HuH-7.5 (cell line): ENCODE measurements at places on chromosomes 4 and X.

DNA sequence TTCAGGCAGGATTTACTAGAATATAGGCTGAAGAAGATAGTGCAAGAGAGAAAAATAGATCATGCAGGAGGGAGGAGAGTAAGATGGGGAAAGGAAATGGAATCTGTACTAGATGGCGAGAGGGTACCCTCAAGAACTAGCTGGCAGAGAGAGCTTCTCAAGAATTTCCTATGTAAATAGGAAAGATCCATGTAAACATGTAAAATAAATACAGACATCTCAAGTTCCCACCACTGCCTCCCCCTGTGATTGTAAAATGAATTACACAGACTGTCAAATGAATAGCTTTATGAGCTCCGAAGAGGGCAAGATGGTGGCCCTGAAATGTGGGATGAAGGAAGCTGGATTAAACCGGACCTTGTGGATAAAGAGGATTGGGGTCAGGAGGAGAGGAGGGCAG lies 178.0 kb downstream of the PALLD start:
- DNase-seq: no peak

DNA sequence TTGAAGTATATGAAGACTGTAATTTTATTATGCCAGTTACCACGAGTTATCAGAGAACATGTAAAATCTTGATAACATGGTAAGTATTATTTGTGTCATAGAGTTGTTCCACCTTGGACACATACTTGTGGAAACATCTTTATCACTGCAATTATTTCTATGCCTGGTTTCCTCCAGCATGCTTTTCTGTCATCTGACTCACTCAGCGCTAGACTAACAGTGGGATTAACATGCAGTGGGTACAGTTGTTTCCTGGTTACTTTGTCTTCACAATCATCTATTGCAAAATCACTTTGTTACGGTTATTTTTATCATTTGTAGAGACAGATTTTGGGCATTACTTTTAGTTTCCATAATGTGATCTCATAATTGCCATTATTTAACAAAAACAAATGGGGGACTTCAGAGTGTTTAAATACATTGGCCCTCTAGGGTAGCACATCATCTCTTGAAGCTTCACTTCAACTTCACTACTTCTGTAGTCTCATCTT lies at the start of gene STATH:
TSS of gene STATH (plus strand) at position 441 of the 491 bp plus-strand sequence. CDS start 2,472 bp downstream, outside the sequence.
- no peak for DNase-seq

DNA sequence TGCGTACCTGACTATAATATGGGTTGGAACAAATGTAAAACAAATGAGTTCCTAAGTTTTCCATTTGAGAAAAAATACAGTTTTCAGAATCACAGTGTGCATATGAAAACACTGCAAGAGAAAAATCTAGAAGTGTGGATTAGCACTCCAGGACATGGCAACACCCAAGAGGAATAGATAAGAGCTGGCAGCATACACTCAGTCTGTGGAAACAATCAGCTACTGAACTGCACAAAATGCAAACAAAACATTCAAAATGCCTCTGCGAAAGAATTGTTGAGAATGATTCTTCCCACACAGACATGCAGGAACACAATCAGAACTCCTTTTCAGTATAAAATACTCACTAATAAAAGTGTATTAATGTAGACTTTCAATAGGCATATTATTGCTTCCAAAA lies 39.9 kb downstream of the ATP8A1 start:
- no peak for DNase-seq

DNA sequence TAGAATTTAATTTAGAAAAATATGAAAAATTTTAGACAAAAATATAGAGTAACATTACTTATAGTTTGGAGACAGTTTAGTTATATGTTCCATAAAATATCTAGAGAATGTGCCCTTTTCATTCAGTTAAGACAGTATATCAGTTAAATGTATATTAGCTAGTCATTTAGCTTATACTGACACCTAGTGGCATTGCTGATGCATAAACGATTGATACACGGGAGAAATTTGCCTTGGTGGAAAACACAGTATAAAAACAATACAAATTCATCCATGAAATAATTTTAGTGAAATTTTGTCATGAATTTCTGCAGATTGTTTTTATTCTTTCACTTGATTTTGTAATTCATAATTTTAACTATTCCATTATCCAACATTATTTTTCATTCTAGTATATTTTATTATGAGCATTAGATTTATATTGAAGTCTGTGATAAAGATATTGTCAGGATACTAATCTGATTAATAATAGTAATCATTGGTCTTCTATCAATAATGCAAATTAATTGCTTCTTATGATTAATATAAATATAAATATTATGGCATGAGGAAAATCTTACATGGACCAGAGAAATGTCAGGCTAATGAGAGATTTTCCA lies 219.0 kb downstream of the TLL1 start:
- DNase-seq: peak; percentile 4

GRCh38 chr4:188374871-188375270 lies 235.6 kb downstream of the TRIML1 start:
- no peak for DNase-seq

DNA sequence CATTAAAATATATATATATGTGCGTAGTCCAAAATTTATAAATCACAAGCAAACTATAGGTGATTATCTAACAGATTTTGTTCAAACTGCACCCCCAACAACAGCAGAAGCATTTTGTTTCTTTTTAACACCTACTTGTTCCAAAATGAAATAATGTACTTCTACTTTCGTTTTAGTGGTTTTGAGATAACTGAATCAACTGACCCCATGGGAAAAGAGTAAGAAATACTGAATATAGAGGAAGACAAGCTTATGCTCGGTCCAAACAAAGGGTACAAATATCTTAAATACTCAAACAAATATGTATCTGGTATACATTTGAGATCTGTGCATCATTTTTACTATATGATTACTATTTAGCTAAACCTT lies 22.4 kb downstream of the MAP7D3 start:
- no peak for DNase-seq

- DNase-seq: no peak
These were observed 36.9 kb upstream of the PROM1 start for GRCh38 chr4:16120720-16121119.

- DNase-seq: no peak
These were observed 144.8 kb upstream of the CPEB2 start for GRCh38 chr4:14857475-14857874.

GRCh38 chr4:52423967-52424366 lies 235.1 kb downstream of the USP46 start:
- no peak for DNase-seq

- DNase-seq: no peak
These were observed 178.7 kb downstream of the SLIT2 start for GRCh38 chr4:20430259-20430941.

GRCh38 chr4:100738196-100739165 lies 220.7 kb upstream of the EMCN start:
- DNase-seq: no peak
